Head of caudate nucleus (tissue), 42 donors: ENCODE measurements at places on chromosomes 1 and 21.

DNA sequence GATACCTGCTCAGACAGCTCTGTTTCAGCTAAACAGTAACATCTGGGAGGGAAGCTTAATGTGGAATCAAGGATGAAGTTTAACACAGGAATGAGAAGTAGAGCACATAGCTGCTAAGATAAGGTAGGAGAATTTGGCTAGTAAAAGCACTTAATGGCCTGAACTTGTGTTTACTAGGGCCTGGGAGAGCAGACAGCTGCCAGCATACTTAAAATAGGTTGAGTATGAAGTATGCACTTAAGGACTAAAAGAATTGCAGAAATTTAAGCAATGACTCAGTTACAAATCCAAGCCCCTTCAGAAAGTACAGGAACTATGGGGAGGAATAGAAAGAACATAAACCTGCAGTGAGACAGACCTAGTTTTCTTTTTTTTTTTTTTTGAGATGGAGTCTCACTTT is 53.0 kb downstream of the BACH1 start:
- no peak for DNase-seq

DNA sequence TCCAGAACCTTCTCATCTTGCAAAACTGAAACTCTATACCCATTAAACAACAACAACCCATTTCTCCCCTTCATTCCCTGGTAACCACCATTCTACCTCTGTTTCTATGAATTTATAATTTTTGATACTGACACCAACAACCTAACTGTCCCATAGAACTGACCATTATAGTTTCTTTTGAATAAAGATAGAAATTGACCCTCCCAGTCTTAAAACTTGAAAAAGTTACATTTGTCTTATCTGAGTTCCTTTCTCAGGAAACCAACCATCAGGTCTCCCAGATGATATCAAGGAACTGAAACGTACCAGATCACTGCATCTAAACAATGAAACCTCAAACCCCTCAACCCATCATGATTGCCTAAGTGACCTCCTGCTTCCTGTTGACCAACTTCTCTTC is 27.1 kb downstream of the RNF115 start:
- no peak for DNase-seq

GRCh38 chr21:46194374-46195334 is 10.4 kb upstream of the SPATC1L start:
- DNase-seq, result peak; percentile 18

GRCh38 chr1:199746666-199747384 is 280.7 kb upstream of the NR5A2 start:
- DNase-seq, result no peak

GRCh38 chr1:2226525-2227345 is 1.4 kb upstream of the SKI start:
- no peak for DNase-seq

DNA sequence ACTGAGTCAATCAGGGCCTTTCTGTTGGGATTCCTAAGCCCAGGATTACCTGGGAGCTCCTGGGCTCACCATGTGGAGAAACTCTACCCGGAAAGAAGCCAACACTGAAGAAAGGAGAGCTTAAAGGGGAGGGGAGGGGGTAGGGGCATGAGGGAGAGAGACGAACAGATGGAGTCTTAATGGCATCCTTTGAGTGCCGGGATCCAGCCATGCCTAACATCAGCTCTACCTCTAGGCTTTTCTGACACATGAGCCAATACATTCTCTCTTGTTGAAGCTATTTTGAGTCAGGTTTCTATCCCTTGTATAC is 75.0 kb downstream of the NPHP4 start:
- no peak for DNase-seq

DNA sequence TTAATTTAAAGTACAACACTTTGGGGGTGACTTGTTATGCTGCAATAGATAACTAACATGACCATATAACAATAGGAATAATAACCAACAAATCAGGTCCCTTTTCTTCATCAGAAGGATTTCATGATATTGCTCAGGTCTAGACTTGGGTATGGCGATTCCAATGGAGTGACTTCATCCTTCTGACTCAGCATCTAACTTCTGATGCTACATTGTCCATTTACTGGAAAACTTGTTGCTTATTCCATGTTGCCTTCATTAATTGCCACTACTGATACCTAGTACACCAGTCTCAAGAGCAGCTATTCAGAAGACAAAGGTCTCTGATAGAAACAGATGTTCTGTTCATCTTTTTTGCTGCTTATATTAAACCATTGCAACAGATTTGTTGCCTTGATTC is 324.3 kb downstream of the TGFB2 start:
- DNase-seq, result no peak

GRCh38 chr1:57615956-57616355 is 192.1 kb upstream of the DAB1 start:
- DNase-seq, result no peak
